ENCODE measurements at places on chromosomes 1 and 21.
A peak's percentile ranks its signal among the peaks of the same experiment; 100 is the strongest.

GRCh38 chr1:175935566-175936115, 192.2 kb upstream of the TNR start:
- DNase-seq = no peak

DNA sequence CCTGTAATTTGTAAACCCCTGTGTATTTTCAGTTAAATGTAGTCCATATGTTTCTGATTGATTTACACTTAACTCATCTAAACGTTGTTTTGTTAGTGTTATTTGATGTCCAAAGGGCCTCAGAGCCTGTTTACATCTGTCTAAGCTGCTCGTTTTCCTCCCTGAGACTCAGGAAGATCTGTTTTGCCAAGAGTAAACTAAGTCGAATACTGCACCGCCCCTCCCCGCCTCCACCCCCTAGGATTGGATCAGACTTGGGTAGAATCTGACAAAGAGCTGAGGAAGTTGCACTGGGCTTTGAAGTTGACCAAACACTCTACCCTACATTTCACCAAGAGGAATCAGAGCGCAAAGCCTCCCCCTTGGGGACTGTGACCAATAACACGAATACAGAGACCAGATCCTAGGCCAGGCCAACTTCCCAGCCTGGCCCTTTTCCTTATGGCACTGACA, 206.9 kb upstream of the LMO4 start:
- DNase-seq = no peak

- DNase-seq = peak; percentile 61
Measured at GRCh38 chr1:67590329-67590728, 94.7 kb upstream of the GADD45A start.

- no peak for DNase-seq
Measured at GRCh38 chr1:165328136-165328535, 28.4 kb downstream of the LMX1A start.

GRCh38 chr1:216721863-216722262, 1.4 kb downstream of the ESRRG start:
- DNase-seq = no peak

DNA sequence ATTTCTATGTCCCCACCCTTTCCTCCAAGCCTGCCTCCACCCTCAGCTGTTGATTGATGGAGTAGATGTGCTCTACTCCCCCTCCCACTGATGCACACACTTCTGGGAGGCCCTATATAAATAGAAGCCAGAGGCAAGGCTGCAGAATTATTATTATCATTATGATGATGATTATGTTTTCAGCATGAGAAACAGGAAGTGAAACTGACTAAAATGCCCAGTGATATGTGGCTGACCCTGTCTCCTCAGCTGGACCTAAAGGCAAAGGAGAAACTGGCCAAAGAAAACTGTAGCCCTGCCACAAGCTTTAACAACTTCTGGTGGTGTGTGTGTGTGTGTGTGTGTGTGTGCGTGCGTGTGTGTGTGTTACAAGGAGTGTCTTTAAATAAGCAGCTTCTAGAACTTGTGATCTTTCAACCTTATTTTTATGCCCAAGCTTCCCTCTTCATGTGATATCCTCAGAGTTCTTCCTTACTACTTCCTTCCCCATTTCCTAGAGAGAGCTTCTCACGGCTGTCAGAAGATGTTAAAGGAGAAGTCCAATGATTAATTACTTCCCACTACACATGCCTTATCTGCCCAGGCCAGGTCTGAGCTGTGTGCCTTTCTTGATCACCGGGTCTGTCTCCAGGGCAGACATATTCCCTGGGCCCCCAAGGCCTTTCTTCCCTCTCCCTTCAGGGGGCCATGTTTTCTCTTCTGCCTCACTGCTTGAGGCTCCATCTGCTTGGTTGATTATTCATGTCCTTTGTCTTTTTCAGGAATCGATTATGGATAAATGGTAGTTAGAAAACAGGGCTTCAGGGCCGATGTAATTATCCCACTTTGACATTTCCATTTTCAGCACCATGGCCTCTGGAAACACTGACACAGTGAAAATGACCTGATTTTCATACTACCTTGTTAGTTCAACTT, 11.6 kb upstream of the MAPKAPK2 start:
- DNase-seq = peak; percentile 68

- no peak for DNase-seq
Measured at GRCh38 chr1:41427122-41427913, 57.2 kb downstream of the EDN2 start.

- DNase-seq = peak; percentile 38
Measured at GRCh38 chr1:53293123-53293522, 34.7 kb downstream of the LRP8 start.

DNA sequence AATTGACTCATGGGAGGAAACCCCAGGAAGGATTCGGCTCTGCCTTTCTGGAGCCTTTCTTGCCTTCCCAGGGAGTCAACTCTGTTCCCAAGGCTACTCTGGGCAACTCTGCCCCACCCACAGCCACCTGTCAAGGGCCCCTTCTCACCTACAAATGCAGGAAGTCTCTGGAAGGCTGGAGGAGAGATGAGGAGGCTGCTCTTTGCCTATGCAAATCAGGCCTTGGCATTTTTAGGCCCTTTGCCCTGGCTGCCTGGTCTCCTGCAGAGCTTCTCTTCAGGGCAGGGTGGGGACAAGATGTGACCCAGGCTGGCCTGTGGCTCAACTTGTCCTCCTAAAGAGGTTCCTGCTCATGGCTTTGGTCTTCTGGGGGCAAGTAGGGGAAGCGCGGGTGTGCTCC, 5.4 kb downstream of the SLC6A9 start:
- no peak for DNase-seq

GRCh38 chr21:37184784-37185593, 82.1 kb downstream of the VPS26C start:
- no peak for DNase-seq

- no peak for DNase-seq
Measured at GRCh38 chr1:111734426-111734825, 4.8 kb downstream of the INKA2 start.

GRCh38 chr1:237353918-237354317, 311.9 kb downstream of the RYR2 start:
- DNase-seq = no peak

DNA sequence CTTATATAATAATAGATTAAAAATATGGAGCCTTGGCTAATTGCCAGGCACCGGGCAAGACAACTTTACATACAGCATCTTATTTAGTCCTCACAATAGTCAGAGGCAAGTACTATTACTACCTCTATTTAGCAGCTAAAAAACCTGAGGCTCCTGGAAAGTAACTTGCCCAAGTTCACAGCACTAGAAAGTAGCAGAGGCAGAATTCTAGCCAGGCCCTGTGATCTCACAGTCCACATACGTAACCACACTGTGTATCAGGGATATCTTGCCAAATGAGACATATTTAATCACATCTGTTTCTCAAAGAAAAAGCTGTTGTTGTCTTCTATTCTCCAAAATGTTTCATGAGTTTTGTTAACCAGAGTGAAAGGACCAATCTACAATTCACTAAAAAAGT, 378.5 kb downstream of the PLPP3 start:
- DNase-seq = no peak

DNA sequence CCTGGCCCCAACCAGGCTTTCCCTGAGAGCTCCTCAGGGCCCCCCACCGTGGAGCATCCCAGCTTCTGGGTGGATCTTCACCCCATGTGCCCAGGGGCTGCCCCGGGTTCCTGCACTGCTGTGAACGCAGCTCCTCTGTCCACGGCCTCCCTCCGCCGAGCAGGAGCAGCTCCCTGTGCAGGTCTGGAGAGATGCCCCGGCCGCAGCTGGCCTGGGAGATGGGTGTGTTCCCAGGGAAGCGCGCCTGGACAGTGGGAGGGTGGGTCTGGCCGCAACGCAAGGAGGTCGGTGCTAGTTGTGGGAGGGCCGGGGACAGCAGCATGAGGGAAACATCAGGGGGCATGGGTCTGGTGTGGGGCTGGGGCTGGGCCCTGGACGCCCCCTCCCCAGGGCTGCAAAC, 71.3 kb downstream of the MORN1 start:
- DNase-seq = no peak

DNA sequence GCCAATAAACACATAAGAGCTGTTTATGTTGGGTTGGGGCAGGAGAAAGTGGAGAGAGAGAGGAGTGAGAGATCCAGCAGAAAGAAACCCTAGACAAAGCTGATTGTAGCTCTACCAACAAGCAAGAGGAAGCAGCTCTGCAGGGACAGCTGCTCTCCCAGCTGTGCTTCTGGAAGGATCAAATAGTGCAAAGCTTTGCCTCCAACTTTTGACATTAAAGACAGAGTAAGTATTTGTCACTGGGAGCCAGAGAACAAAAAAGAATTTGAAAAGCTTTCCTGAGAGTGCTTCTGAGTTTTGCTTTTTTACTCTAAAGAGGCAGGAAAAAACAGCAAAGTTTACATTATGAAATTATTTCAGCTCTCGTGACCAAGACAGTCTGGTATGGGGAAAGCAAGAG, 28.5 kb upstream of the C1orf198 start:
- DNase-seq = no peak

DNA sequence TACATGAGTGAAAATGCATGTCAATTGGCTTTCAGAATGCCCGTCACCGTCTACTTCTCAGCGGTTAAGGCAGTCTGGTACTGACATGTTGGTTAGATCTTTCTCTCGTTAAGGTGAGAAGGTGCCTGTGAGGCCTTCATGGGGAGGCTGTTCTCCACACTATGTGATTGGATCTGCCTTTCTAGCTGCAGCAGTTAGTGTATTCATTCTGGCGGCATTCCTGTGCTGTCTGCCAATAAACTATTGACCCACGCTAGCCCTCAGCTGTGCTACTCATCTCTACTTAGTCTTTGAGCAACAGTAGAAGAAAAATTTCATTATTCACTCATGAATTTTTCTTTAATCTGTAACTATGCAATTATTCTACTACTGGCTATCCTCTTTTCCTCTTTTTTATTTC, 32.0 kb downstream of the CCSAP start:
- no peak for DNase-seq

DNA sequence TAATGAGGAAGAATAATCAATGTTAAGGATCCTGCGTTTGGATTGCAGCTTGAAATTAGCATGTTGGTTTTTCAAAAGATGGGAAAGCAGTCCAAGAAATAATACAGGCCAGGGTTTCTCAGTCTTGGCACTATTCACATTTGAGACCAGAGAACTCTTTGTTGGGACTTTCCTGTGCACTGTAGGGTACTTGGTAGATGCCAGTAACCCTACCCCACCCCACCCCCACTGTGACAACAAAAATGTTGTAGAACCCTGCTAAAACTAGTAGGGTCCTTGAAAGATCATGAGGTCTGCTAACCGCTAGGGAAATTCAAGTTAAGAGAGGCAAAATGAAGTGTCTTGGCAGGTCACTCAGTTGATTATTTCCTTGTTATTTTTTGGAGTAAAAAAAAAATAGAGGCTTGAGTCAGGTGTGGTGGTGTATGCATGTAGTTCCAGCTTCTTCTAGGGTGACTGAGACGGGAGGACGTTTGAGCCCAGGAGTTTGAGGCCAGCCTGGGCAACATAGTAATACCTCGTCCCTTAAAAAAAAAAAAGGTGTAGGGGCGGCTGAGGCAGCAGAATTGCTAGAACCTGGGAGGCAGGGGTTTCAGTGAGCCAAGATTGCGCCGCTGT, 53.3 kb downstream of the SPEN start:
- no peak for DNase-seq

- DNase-seq = no peak
Measured at GRCh38 chr1:197355248-197355995, 87.4 kb downstream of the CRB1 start.

Data from cardiac fibroblast (primary cell).